ENCODE measurements at places on chromosomes 4 and X. TPM values are rescaled to one million over a fixed set of nuclear protein-coding genes. Genes with fewer than 3 reads are reported as not detected.

DNA sequence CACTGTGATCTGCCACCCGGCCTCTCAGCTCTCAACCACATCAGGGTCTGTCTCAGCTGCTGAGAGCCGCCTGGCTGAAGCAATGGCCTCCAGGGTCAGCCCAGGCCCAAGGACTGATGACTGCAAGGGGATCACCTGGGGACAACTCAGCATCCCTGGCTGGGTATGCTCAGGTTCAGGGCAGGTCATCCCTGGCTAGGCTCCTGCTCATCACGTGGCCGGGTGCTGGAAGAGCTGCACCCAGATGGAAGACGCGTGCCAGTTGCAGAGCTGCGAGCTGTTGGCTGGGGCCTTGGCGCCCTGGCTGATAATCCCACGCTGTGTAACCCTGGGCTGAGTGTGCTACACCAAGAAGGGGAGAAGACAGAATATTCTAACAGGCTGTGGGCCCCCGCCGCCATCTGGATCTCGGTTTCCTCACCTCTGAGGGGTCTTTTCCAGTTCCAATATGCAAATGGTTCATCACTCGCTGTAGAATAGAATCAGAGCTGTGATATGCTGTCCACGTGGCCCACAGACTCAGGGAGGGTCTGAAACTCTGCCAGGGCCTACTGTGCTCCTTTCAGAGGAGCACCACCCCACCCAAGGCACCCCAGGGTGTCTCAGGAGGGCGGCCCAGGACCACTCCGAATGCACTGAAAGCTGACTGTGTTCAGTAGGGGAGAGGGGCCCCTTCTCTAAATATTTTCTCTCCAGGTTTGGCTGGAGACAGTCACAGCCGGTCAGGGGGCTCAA, 338.8 kb downstream of the BCOR start:
- no peak for ATAC-seq
- H3K27ac ChIP-seq = peak overlapping the region; percentile 81
- H3K36me3 ChIP-seq = no peaks in the 10 kb centered on the region
- no peaks in the 10 kb centered on the region for H3K27me3 ChIP-seq
- H3K4me1 ChIP-seq = no peaks in the 10 kb centered on the region

DNA sequence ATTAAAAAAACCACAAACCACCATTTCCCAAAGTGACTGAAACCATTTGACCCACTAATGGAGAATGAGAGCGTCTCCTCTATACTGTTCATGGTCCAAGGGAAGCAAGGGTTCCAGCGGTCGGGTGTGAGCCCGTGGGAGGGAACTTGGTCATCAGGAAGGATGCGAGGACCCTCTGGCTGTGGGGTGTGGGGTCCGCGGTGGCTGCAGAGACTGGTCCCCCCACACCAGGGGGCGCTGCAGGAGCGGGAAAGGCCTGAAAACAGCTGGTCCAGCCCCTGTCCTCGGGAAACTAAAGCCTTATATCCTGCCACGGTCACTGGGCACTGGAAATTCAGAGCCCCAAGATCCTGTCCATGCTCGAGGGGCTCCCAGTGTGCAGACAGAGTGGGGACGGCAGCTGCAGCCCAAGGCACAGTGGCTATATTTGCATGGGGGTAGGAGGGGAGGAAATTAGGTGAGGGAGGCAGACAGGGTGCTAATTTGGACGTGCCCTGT, 4.3 kb downstream of the BLOC1S4 start:
- H3K4me3 ChIP-seq = no peak overlapping the region
- H3K27me3 ChIP-seq = no peaks in the 10 kb centered on the region
- peak; percentile 44 for ATAC-seq
- peaks cover 44% of the 10 kb centered on the region for H3K4me1 ChIP-seq
- H3K27ac ChIP-seq = no peak overlapping the region
- H3K36me3 ChIP-seq = no peaks in the 10 kb centered on the region

- H3K36me3 ChIP-seq = no peaks in the 10 kb centered on the region
- no peak for ATAC-seq
- H3K27me3 ChIP-seq = no peaks in the 10 kb centered on the region
Measured at GRCh38 chr4:153020457-153020856, 84.3 kb downstream of the FHDC1 start.

DNA sequence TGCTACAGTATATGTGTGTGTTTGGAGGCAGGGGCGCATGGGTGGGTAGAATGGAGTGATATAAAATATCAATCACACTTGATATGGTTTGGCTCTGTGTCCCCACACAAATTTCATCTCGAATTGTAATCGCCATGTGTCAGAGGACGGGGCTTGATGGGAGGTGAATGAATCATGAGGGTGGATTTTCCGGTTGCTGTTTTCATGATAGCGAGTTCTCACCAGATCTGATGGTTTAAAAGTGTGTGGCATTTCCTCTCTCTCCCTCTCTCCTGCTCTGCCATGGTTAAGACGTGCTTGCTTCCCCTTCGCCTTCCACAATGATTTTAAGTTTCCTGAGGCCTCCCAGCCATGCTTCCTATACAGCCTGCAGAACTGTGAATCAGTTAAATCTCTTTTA, 14.8 kb downstream of the SOWAHB start:
- peaks cover under 1% of the 10 kb centered on the region for H3K27me3 ChIP-seq
- H3K4me3 ChIP-seq = no peak overlapping the region
- H3K36me3 ChIP-seq = no peaks in the 10 kb centered on the region
- no peak for ATAC-seq

The SLITRK2 gene
- total RNA-seq = 0.93 TPM

The GPRASP3 gene
- 5.1 TPM for total RNA-seq

GRCh38 chrX:115504167-115504566, 56.8 kb upstream of the PLS3 start:
- H3K27ac ChIP-seq = no peak overlapping the region
- ATAC-seq = no peak
- no peaks in the 10 kb centered on the region for H3K36me3 ChIP-seq
- H3K27me3 ChIP-seq = no peaks in the 10 kb centered on the region
- no peak overlapping the region for H3K4me3 ChIP-seq

The LGI2 gene
- total RNA-seq = 13.1 TPM

The MAML3 gene
- total RNA-seq = 10.0 TPM

DNA sequence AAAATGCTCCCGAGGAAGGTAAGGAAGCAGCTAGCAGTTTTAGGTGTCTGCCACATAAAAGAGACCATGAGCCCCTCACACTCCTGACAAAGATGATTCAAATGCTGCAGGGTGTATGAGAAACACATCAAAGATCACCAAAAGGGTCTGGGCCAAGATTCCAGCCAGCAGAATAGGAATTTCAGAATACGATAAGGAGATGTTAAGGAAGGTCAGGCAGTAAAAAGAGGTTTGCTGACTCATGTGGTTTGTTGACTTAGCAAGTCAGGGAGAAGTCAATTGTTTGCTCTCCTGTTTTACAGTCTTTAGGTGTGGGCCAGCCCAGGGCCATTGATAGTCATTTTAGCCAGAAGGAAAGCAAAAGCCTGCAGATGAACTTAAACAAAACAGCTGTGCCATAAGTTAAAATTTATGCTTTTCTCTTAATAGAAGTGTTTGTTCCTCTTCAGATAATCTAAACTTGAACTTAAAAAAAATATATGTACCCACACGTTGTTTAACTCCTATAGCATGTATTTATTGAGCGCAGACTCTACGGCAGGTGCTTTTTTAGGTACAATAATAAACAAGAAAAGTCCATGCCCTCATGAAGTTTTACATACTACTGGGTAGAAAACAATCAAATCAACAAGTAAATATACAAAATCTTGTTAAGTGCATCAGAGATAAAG, 115.6 kb downstream of the CAMK2D start:
- no peak overlapping the region for H3K27ac ChIP-seq
- no peaks in the 10 kb centered on the region for H3K27me3 ChIP-seq
- H3K4me1 ChIP-seq = no peaks in the 10 kb centered on the region
- ATAC-seq = no peak
- no peaks in the 10 kb centered on the region for H3K36me3 ChIP-seq
- no peak overlapping the region for H3K4me3 ChIP-seq

DNA sequence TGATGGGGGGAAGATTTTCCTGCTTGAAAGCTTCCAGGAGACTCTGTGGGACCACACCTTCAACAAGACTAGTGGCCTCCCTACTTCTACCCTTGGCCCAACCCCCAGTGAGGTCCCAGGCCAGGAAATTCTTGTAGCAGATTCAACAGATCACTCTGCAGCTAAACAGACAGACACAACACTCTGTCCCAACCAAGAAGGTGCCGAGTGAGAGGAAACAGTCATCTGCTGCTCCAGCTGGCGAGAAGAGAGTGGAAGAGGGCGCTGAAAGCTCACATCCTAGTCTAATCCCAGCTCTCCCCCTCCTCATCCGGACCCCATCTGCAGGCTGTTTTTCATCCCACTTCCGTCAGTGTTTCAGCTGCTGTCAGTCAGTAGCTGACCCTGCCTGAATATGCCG, 63.4 kb downstream of the CHRDL1 start:
- peak; percentile 63 for ATAC-seq
- peak overlapping the region; percentile 30 for H3K27ac ChIP-seq
- H3K4me3 ChIP-seq = no peak overlapping the region
- peaks cover 11% of the 10 kb centered on the region for H3K4me1 ChIP-seq
- H3K36me3 ChIP-seq = no peaks in the 10 kb centered on the region

DNA sequence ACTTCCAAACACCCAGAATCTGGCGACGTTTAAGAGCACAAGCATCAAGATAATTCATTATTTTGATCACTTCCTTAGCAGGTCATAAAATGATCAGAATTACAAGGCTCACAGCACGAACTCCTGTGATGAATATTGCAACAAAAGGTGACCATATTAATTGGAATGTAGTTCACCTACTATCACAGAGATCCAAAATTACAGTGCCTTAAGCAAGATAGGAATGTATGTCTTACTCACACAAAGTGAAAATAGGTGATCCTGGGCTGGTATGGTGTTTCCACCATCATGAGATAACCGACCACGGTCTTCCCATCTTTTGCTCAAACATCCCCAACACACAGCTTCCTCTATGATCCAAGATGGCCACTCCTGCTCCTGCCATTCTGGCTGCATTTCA, 131.2 kb downstream of the SCFD2 start:
- H3K4me3 ChIP-seq = no peak overlapping the region
- no peaks in the 10 kb centered on the region for H3K27me3 ChIP-seq
- no peaks in the 10 kb centered on the region for H3K4me1 ChIP-seq
- no peak overlapping the region for H3K27ac ChIP-seq
- H3K36me3 ChIP-seq = no peaks in the 10 kb centered on the region

DNA sequence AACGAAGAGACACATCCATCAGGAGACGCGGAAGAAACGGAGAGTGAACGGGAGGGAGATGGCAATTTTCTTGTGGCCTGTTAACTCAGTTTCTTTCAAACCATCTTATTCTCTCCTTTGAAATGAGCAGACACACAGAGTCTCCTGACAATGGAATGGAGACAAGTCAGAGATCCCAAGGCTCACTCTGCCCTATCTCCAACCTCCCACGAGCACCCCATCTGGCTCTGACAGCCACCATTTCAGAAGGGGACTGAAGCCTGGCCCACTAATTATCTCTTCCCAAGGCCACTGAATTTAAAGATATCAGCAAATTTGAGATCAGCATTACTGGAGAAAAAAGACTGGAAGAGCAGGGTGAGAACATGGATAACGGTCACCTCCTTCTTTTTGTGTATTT, 215.6 kb downstream of the DHX15 start:
- no peak overlapping the region for H3K4me3 ChIP-seq
- H3K27me3 ChIP-seq = no peaks in the 10 kb centered on the region
- H3K36me3 ChIP-seq = no peaks in the 10 kb centered on the region
- peaks cover 16% of the 10 kb centered on the region for H3K4me1 ChIP-seq
- H3K27ac ChIP-seq = no peak overlapping the region
- no peak for ATAC-seq

DNA sequence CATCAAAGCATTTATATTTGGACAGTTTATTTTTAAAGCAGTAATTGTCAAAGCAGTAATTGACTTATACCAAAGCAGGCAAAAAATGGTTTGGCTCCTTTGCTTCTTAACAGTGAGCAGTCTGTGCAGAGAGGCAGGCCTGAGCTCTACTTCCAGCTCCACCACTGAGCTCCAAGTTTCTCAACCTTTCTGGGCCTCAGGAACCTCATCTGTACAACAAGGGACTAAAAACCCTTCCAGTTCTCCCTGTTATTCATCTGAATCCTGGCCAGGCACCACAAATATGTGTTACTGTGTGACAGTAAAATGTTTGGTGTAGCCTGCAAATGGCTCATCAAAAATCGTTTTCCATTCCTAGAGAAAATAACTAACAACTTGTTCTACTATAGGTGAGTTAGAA, 88.7 kb upstream of the TTC29 start:
- ATAC-seq = peak; percentile 48
- H3K4me3 ChIP-seq = no peak overlapping the region
- H3K36me3 ChIP-seq = no peaks in the 10 kb centered on the region

The CENPE gene
- total RNA-seq = 1.2 TPM

DNA sequence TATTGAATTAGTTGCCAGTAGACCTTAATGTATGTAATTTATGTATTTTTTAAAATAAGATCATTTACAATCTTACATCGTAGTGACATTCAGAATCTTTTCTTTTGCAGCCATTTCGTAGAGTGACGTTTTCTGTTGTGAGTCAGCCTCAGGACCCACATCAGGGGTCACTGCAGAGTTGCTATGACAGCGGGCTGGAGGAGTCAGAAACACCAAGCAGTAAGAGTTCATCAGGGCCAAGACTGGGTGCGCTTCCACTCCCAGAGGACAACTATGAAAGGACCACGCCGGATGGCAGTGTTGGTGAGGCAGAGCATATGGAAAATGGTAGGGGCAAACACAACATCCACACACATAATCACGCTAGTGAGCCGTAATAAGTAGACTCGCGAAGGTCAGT, 199.9 kb downstream of the PCDH7 start:
- no peak overlapping the region for H3K27ac ChIP-seq
- H3K27me3 ChIP-seq = no peaks in the 10 kb centered on the region
- peaks cover 11% of the 10 kb centered on the region for H3K36me3 ChIP-seq
- no peak for ATAC-seq
- H3K4me3 ChIP-seq = no peak overlapping the region

DNA sequence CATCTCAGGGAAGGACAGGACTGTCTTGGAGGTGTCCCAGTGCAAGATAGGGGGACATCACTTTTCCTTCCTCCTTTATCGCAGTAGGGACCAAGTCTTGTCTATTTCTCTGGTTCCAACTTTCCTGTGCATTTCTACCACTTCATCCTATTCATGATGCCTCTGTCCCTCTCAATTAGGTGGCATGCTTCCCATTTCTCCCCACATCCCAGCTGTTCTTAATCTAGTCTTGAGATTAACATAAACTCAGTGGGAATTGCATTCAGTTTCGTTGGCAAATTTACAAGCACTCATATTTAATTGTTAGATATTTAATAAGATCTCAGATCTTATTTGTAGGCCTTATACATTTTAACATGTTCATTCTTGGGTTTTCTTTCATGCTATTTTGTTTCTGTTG, 15.7 kb upstream of the ODAM start:
- no peak overlapping the region for H3K27ac ChIP-seq
- no peaks in the 10 kb centered on the region for H3K27me3 ChIP-seq
- H3K36me3 ChIP-seq = no peaks in the 10 kb centered on the region
- ATAC-seq = no peak
- H3K4me3 ChIP-seq = no peak overlapping the region

Data from gastroesophageal sphincter (tissue), 4 donors.